Fibroblast of lung (primary cell): ENCODE measurements at places on chromosomes 12 and 14. TPM values are rescaled to one million over a fixed set of nuclear protein-coding genes. Genes with fewer than 3 reads are reported as not detected.

Gene REM2
- 0.17 and 0.26 TPM in 2 replicates for total RNA-seq

Gene POTEM
- not detected in 2 replicates for total RNA-seq

Gene BIN2
- total RNA-seq = not detected in 2 replicates

Gene GPD1
- total RNA-seq = under 0.01 TPM in 1 of 2 replicates, not detected in the other

DNA sequence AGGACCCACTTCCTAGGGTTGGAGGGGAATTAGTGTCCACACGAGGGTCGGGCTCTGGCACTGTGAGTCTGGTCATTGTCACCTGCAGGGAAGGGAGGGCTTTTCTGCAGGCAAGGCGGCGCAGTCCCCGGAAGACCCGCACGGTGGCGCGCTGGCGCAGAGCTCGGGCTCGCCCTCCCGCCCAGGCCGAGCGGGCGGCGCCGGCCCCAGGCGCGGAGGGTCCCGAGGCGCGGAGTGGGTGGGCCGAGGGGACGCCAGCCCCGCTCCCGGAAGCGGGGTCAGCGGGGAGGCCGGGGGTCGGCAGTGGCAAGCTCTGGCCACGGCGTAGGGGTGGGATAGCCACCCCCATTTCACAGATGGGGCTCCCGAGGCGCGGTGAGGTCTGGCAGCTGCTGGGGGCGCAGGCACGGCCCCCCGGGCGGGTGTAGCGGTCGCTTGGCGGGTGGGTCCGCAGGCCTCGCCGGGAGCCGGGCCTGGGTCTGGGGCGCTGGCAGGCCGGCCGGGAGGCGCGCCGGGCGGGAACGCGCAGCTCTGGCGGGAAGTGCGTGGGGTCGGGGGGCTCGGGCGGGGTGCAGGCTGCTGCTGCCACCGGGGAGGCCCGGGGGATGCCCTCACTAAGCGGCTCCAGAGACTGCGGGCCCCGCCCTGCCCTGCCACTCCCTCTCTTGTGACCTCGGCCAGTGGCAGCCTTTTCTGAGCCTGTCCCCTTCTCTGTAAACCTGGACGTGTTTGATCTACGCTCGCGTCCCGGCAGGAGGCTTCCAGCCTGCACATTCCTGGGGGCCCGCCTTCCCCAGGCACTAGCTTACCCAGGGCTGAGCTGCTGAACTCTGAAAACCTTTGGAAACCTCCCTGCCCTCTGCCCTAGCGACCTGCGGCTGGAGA, 46.1 kb downstream of the CYP46A1 start:
- peak overlapping the region; percentile 34 for H3K4me3 ChIP-seq
- no peak overlapping the region for H3K27ac ChIP-seq
- H3K36me3 ChIP-seq = no peaks in the 10 kb centered on the region
- H3K4me1 ChIP-seq = peaks cover 4% of the 10 kb centered on the region

DNA sequence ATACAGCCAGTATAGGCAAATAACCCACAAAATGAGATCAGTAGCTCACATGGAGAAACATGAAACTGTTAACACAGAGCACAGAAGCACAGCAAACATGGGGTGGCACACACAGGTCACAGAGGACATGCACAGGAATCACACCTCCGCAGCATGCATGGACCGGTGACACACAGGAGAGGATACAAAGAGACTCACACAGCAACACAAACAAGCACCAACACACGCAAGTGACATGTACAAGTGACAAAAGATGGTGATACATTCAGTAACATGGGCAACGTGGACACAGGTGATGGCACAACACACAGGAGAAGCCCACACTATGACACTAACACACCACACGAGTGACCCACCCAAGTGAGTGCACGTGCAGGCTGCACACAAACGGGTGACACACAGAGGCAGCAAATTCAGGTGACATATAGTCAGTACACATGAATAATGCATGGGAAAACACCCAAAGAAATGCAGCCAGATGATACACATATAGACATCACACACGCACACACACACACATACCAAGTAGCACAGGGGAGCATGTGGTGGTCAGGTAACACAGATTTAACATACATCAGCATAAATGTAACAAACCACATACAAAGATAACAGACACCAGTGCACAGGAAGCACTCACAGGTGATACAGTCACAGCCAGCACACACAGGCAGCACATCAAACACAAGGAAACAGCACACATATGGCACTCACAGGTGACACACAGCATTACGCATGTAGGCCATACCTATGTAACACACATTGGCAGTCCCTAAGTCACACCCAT, 216.0 kb upstream of the SFSWAP start:
- no peak overlapping the region for H3K4me3 ChIP-seq
- H3K27me3 ChIP-seq = no peaks in the 10 kb centered on the region
- H3K36me3 ChIP-seq = no peaks in the 10 kb centered on the region
- H3K27ac ChIP-seq = no peak overlapping the region
- H3K4me1 ChIP-seq = no peaks in the 10 kb centered on the region

DNA sequence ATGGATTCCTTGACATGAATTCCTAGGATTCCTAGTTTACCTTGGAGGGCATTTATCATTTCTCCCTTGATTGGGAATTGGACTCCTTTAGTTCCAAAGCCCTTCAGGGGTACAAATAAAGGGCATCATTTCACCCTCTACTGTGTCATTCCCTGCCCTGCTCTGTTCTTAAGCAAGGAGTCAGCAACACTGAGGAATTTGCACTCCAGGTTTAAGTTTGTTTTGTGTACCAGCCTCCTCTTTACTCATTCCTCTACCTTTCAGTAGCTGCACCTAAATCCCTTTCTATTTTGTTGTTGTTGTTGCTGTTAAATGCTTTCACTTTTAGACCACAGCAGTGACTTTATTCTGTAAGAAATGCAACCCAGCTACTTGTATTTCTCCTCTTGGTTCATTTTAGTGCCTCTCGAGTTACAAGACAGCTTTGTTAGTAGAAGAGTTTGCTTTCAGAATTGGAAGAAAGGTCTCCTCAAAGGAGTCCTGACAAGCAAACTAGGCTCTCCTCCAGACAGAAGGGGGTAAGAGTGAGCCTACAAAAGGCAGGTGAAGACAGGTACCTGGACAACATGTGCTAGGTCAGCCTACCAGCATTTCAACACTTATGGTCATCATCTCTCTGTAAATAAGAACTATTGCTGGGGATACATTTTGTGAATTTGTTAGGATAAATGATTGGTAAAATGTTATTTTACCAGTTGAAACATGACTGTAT, 90.0 kb downstream of the RMST start:
- no peaks in the 10 kb centered on the region for H3K4me1 ChIP-seq
- no peaks in the 10 kb centered on the region for H3K36me3 ChIP-seq

GRCh38 chr12:103442182-103442555, 53.6 kb downstream of the C12orf42 start:
- DNase-seq = no peak
- no peaks in the 10 kb centered on the region for H3K27me3 ChIP-seq
